Activated T-helper 1 cell treated with anti-CD3 and anti-CD28 coated beads, Interleukin-12 subunit alpha, Interleukin-12 subunit beta, Interleukin-2, Interleukin-4 antibody, amounts not matched to agents 30 ng/mL and 10 ng/mL and 1 ng/mL, durations not matched to agents 14 hours and 24 hours and 36 hours (primary cell): ENCODE measurements at places on chromosomes 12 and 14.

DNA sequence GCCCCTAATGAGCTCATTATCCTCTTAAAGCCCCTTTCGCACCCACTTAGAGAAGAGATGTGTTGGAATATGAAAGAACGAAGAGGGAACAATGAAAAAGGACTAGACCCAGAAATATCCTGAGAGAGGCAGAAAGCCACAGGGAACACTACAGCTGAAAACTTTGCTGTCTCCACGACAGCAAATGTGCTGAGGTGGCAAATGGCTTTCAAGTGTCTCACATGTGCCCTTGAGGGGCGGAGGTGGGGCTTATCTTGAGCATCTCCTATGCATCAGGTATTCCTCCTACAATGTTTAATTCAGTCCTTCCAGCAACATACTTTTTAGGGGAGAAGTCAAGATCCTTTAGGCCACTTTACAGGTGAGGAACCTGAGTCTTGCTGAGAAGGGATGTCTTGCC lies 62.9 kb downstream of the WSCD2 start:
- no peaks in the 10 kb centered on the region for H3K36me3 ChIP-seq
- no peaks in the 10 kb centered on the region for H3K4me1 ChIP-seq
- DNase-seq: no peak

DNA sequence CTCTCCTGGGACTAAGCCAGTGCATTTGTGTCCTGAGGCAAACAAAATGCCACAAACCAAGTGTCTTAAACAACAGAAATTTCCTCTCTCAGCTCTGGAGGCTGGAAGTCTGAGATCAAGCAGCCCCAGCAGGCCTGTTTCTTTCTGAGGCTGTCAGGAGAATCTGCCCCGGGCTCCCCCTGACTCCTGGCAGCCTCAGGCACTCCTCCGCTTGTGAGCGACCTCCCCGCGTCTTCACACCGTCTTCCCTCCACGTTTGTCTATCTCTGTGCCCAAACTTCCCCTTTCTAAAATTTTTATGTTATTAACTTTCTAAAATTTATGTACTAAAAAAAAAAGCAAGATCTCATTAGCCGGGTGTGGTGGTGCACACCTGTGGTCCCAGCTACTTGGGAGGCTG lies 59.7 kb downstream of the RIMBP2 start:
- no peaks in the 10 kb centered on the region for H3K4me1 ChIP-seq
- H3K27me3 ChIP-seq: no peaks in the 10 kb centered on the region
- H3K36me3 ChIP-seq: no peaks in the 10 kb centered on the region
- no peak overlapping the region for H3K27ac ChIP-seq
- DNase-seq: no peak
- no peak overlapping the region for H3K4me3 ChIP-seq

DNA sequence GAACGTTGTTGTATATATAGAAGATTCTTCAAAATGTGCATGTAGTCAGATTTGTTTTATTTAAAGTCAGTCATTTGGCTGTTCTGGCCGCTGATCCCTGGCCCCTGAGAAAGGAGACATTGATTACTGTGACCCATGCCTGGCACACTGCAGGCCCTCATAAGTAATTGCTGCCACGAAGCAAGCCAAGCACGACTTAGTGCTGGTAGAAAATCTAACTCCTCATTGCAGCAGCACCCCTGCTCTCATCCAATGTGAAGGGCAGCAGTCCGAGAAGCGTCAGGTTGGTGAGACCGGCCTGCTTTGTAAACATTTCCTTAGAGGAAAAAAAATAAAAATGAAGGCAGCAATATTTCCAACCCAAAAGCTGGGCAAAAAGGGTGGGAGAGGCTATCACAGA lies 22.8 kb upstream of the TMTC2 start:
- DNase-seq: no peak
- peaks cover 8% of the 10 kb centered on the region for H3K27me3 ChIP-seq
- no peak overlapping the region for H3K4me3 ChIP-seq
- no peaks in the 10 kb centered on the region for H3K36me3 ChIP-seq

DNA sequence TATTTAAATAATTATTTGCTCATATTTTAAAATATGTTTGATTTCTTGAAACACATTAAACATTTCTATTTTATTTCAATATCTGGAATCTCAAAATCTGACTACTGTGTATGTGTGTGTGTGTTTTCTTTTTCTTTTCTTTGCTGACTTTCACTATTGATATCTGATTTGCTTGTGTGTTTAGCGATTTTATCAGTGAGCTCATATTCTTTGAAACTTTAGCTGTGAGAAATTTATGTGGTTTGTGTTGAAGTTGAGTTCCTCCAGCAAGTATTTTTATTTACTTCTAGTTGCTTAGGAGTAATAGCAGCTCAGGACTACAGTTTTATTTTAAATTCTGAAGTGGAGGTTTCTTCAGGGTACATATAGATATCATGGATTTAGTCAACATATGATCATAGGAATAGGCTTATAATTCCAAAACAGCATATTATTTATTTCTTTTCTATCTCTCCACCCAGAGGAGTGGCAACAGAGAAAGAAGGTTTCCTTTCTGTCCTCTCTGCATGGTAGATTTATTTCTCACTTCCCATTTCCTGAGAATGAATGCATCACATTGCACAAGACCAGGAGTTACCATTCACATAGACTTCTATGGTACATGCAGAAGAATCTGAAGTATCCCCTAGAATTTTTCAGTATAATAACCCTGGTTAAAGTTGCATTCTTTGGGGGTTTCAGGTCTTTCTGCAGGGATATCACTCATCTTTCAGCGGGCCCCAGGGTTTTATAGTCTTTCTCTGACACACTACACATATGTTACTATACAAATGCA lies 60.5 kb downstream of the PTPRQ start:
- H3K27me3 ChIP-seq: no peaks in the 10 kb centered on the region
- H3K36me3 ChIP-seq: no peaks in the 10 kb centered on the region
- no peak overlapping the region for H3K27ac ChIP-seq
- H3K4me3 ChIP-seq: no peak overlapping the region

- no peaks in the 10 kb centered on the region for H3K4me1 ChIP-seq
- H3K27ac ChIP-seq: no peak overlapping the region
- H3K36me3 ChIP-seq: peaks cover 38% of the 10 kb centered on the region
- no peak for DNase-seq
- H3K27me3 ChIP-seq: no peaks in the 10 kb centered on the region
These were observed 38.9 kb downstream of the TCHP start for GRCh38 chr12:109938947-109939346.
